Renal cortical epithelial cell (primary cell): ENCODE measurements at places on chromosomes 12 and 14.
A peak's percentile ranks its signal among the peaks of the same experiment; 100 is the strongest.

GRCh38 chr12:57250956-57251355 lies at the start of gene STAC3:
TSS of gene STAC3 (minus strand) at chr12:57251187. CDS start at chr12:57249636, 1,551 bp downstream.
- DNase-seq, result no peak

GRCh38 chr12:96049101-96049500 lies 13.7 kb upstream of the LTA4H start:
- DNase-seq, result no peak

DNA sequence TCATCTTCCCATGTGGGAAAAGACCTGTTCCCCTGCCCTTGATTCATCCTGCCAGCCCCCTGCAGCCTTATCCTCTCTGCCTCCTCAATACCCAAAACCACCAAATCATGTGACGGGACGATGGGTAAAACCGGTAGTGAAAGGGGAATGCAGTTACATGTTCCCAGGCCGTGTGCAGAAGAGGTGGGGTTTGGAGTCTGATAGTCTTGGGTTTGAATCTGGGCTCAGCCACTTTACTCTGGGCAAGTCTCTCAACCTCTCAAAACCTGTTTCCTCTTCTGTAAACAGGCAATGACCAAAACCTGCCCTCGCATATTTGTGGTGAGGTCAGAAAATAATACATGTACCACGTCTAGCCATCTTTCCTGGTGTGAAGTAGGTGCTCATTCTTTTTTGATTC lies 123.0 kb downstream of the PLXNC1 start:
- DNase-seq, result no peak

GRCh38 chr14:99389174-99389826 lies 91.4 kb downstream of the SETD3 start:
- peak; percentile 7 for DNase-seq

DNA sequence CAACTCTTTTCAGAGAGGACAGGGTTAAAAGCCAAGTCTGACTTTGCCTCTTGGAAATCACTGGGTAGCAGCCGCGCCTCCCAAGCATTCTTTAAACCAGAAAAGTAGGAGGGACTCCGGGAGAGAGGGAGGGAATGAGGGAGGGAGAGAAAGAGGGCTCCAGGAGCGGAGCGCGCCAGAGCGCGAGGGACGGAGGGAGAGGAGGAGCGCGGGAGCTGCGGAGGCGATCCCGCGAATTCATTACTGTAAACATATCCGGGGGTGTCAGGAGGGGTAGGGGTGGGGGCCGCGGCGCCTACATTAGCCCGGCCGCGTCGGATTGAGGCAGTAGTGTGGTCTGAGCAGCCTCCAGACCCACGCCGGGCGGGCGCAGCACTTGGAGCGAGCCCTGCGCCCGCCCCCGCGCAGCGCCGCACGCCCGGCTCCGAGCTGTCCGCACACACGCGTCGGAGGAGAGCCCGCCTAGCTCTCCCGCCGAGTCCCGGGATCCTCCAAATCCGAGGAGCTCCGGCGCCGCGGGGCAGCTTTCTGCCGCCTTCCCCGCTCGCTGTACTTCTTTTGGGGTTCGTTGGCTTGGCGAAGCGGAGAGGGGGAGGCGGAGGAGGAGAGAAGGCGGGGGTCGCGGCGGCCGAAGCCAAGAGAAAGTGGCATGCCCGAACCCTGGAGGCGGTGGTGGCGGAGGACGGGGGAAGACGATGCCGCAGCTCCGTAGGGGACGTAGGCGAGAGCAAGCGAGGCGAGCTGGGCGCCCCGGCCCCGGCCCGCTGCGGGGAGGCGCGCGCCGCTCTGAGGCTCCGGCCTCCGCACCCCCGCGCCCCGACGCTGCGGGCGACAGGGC lies 3.3 kb downstream of the FLRT2 start:
- DNase-seq, result no peak

GRCh38 chr12:13368971-13369370 lies 172.4 kb downstream of the EMP1 start:
- DNase-seq, result no peak

GRCh38 chr14:74804219-74804825 lies 41.2 kb downstream of the YLPM1 start:
- peak; percentile 64 for DNase-seq

DNA sequence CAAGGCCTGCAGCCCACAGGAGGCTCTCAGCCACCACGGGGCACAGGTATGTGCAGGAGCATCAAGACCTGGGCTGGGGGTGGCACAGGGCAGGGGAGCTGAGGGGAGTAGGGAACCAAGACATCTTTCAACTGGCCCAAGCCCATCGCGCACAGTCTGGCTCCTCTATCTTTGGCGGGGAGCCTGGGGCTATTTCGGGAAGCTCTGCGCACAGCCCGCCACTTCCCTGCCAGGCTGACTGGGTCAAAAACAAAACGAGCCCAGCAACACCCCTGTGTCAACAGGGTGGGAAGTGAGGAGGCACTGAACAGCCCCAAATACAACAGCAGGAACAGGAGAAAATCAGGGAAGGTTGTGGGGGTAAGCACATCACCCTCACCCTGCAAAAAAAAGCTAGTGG lies 83.9 kb downstream of the ARL6IP4 start:
- no peak for DNase-seq

- DNase-seq, result no peak
Observed at GRCh38 chr14:55340482-55340881, 69.3 kb downstream of the FBXO34 start.

GRCh38 chr12:91565246-91565645 lies 382.6 kb upstream of the DCN start:
- DNase-seq, result peak; percentile 58

DNA sequence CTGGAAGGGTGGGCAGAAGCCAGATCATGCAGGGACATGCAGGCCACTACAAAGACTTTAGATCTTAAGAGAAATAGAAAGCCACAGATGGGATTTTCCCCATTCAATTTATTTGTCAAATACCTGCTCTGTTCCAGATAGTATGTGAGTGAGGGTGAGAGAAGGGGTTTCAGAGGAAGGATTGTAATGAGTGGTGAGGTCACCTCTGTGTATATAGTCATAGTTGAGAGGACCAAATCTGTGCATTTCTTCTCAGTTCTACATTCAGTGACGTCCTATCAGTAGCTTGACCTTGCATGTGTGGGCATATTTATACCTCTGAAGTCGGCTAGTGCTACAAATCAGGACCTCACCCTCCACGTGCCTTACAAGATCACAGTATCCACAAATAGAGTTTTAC lies 31.2 kb upstream of the RBM19 start:
- DNase-seq, result no peak
